Caco-2 (cell line): ENCODE measurements at places on chromosomes 4 and X.

- DNase-seq = no peak
Observed at GRCh38 chr4:154158361-154159155, 333.0 kb downstream of the DCHS2 start.

- DNase-seq = no peak
Observed at GRCh38 chr4:169818063-169818679, 60.4 kb upstream of the HPF1 start.

GRCh38 chrX:134368126-134368525 is 91.8 kb upstream of the HPRT1 start:
- DNase-seq = no peak

DNA sequence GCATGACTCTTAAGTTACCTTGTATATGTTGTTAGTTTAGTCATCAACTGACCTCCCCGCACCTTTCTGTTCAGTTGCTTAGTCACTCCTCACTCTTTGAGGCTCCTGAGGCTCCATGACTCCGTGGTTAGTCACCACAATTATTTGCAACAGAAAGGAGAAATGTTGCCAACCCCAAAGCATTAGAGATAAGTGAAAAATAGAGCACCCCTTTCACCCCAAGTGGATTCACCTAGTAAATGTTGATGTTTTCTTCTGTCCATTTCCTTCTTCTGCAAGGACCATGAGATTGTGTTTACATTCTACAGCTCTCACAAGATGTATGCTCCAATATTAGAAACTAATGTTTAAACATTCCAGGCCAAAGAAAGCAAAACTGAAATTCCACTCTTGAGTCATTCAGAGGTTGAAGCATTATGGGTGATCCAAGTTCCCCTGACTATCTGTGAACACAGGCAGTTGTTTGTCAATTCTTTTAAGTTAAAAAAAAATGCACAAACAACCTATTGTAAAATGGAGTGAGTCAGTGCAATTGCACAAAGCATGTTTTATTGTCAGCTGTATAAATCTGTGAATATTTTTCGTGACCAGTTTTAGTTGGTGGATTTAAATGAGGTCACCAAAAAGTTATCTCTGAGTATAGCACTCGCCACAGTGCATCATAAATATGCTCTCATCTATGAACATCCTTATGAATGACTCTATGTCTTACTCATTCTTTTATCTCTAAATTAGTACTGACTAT is 552.4 kb upstream of the MAGEB2 start:
- DNase-seq = peak; percentile 22

GRCh38 chr4:71255976-71256375 is 82.8 kb upstream of the SLC4A4 start:
- DNase-seq = no peak

- no peak for DNase-seq
Observed at GRCh38 chr4:70559924-70560323, 32.1 kb upstream of the AMBN start.

- DNase-seq = no peak
Observed at GRCh38 chrX:112941209-112941837, 100.7 kb upstream of the AMOT start.

DNA sequence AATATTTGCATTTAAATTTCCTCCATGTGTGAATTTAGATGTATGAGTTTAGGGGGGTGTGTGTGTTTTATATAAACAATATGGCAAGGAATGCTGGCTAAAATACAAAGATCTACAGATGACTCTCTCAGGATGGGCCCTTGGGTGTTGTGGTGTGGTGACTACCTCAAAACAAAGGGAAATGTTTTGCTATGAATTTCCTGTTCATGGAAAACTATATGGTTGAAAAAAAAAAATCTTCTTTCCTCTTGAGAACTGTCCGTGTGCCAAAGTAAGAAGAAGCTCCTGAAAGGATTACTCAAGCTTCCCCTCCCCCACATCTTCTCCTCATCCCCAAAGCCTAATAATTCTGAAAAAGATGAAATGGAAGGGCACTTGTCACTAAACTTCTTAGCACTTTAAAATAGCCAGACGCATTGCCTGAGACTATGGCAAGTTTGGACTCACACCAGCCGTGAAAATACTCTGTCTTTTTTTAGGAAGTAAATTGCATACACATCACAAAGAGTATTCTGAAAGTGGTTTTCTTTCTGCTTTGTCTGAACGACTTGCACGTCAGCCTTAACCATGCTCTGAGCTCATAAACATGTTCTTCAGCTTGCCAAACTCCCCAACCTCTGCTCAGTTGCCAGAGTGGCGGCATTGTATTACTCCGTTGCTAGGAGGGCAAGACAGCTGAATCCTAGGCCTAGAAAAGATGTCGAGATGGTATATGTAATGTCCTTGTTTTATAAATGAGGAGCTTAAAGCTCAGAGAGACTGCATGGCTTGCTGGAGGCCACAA is 250.4 kb upstream of the JADE1 start:
- DNase-seq = no peak

- no peak for DNase-seq
Observed at GRCh38 chrX:69552512-69552911, 48.4 kb downstream of the NALF2 start.

GRCh38 chr4:184383497-184384055 is 90.8 kb downstream of the IRF2 start:
- no peak for DNase-seq

GRCh38 chrX:55056820-55057674 is 17.8 kb upstream of the PAGE2B start:
- DNase-seq = no peak

DNA sequence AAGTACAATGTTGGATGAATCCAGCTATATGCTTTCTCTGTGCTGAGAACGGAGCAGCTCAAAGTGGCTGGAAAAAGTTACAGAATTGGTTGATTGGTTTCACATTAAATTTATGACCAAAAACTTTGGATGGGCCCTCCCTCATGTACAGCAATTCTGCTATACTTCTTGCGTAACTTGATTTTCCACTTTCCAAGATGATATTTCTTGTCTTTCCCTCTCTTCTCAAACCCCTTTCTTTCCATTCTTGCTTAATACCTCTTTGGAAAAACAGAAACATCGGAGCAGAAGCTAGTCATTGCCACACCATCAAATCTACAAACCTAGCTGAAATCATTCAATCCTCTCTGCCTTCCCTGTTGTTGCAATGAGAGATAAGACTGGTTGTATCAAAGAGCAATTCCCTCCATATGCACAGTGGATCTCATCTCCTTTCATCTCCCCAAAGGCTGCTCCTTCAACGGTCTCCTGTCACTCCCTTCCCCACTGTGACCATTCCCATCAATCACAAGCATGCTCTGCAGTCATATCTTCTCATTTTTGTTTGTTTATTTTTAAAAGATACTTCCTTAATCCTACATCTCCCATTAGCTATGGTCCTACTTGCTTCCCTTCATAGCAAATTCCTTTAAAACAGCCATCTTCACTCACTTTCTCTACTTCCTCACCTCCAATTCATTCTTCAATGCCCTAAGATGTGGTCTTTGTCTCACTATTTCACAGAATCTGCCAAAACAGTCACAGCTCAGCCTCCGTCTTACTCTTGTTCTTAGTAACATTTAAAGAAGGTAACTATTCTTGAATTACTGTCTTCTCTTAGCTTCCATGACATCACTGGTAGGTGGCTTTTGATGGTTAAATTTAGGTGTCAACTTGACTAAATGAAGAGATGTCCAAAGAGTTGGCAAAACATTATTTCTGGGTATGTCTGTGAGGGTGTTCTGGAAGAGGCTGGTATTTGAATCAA is 145.5 kb downstream of the FAM13A start:
- no peak for DNase-seq

DNA sequence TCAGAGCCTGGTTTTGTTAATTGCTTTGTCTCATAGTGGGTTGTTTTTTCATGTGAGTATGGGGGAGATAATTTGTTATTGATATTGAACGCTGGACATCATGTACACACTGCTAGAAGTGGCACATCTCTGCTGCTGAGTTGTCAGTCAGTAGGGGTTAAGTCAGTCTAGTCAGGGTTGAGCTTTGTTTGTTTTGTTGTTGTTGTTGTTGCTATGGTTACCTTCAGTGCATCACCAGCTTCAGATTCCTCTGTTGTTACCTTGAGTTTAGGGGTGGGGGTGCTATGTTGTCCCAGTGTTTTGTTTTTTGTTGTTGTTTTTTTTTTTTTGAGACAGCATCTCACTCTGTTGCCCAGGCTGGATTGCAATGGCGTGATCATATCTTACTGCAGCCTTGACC is 9.9 kb downstream of the YIPF6 start:
- DNase-seq = no peak

DNA sequence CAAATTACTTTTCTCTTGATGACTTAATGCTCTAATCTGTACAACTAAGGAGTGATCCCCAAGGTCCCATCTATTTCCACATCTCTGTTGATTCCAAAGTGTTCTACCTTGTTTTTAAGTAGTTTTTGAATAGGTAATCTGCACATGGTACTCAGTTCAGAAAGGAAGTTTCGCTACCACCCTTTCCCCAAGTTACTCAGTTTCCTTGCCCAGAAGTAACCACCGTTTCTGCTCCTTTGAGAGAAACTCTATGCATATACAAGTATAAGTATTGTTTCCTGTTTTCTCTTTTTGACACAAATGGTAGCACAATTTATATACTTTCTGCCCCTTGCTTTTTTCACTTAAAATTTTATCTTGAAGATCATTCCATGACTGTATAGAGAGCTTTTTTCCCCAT is 18.1 kb downstream of the TMEM154 start:
- DNase-seq = no peak

DNA sequence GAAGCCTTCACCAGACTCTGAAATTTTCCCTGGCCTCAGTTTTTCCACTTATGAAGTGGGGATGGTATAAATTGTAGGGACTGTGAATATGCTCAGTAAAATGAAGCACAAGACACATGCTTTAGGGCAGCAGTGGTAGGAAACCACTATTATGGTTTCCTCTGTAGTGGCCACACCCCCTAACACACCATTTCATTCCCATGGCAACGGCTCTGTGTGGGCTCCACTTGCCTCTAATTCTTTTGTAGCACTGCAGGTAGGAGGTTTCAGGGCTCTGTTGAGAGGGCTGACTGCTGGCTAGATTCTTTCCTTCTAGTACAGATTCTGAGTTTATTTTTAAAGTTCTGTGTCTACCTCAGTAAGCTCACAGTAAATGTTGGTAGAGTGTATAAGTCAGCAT is 3.5 kb upstream of the VMA21 start:
- no peak for DNase-seq

DNA sequence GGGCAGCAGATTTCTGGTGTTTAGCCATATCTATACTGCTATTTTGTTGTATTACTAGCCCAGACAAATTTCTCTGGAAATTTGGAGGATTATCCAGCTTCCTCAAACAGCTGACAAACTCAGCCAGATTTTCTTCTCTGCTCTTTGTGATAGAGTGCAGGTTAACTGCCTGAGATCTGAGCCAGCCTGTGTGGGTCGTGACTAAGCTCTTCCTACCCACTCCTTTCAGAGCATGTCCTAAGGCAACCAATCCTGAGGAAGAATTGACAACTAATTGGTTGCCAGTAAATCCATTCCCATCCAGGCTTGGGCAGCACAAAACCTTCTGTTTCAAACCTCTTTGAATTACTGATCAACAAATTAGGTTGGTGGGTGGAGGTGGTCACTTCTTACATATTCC is 2.5 kb upstream of the GABRA2 start:
- DNase-seq = no peak

DNA sequence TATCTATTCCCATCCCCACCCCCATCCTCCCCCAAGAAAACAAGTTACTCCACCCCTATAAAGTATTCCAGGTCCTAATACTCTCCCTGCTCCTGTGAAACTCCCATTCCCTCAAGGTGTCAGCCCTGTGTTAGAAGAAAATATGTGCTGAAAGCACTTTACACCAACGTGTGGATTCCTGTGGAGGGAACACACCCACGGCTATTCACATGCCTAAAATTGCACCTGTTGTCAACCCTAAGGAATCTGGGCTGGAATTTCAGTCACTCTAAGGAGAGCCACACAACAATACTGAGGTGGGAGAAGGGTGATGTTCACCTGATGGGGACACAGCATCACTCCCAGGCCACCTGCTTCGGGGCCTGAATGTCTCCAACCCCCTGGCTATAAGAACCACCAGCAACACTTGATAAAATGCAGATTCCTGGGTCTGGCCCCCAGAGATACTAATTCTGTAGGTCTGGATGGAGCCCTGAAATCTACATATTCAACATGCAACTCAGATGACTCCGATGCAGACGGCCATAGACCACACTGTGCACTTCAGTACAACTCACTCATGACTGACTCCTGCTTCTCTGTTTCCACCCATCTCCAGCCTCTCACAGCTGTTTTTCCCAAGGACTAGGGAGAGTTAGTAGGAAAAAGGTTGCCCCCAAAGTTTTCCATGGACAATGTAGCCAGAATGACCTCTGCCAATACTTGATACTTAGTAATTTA is 15.8 kb downstream of the SCD5 start:
- peak; percentile 40 for DNase-seq

DNA sequence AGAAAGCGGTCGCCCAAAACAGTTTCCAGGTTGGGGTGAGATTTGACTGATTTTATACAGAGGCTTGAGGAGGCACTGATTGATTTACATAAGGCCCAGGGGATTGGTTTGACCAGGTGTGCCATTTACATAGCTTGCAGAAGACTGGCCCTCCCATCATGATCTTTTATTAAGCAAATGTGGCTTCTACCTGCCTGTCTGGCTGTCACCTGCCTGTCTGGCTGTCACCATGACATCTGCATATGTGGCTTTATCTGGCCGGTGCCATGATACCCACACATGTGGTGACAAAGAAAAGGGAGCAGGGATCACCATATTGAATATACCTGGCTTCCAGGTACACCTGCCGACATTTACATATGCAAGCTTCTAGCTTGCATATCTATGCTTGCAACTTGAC is 17.0 kb upstream of the CDS1 start:
- DNase-seq = no peak

DNA sequence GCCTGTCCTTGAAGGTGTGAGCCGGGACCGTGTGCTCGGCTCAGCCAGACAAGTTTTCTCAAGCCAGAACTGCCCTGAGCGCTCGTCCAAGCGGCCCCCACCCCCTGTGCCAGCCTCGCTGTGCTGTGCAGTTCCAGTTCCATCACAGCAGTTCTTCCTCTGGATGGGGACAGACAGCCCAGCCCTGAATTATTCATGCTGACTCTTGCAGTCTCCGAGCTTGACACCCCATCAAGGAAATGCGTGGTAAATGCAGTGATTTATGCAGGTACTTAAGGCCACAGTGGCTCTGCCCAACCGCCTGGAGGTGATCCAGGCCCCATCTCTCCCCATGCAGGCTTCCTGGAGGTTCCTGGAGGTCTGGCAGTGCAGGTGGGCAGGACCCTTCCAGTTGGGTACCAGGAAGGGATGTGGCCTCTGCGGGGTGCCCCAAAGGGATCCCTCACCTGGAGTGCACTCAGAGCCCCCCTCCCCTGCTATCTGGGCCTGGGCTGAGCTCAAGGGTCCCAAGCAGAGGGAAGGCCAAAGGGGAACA is 44.8 kb upstream of the HMX1 start:
- peak; percentile 29 for DNase-seq

GRCh38 chr4:31755751-31756150 is 1035.6 kb downstream of the PCDH7 start:
- DNase-seq = no peak

GRCh38 chr4:54065282-54066087 is 1.1 kb upstream of the CHIC2 start:
- DNase-seq = no peak

DNA sequence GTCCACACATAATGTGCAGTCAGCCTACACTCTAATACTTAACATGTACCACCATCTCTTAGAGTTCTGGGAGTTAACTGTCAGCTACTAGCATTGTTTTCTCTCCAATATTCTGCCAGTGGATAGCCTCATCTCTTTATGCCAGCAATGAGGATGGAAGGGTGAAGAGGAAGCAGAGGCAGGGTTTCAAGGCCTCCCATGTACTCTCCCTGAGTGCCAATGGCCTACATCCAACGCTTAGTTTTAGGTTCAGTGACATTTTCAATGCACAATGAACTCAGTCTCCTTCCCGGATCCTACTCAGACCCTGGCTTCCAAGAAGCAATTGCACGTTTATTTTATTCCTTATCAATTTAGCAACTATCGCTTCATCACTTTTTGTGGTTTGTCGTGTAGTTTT is 686.1 kb downstream of the DMD start:
- no peak for DNase-seq
